ENCODE measurements at places on chromosomes 11 and 22.

GRCh38 chr22:25629613-25630012 lies 65.1 kb downstream of the GRK3 start:
- no peaks in the 10 kb centered on the region for H3K27me3 ChIP-seq
- H3K4me3 ChIP-seq: no peak overlapping the region
- no peaks in the 10 kb centered on the region for H3K36me3 ChIP-seq
- DNase-seq: no peak
- H3K27ac ChIP-seq: no peak overlapping the region
- H3K4me1 ChIP-seq: no peaks in the 10 kb centered on the region

DNA sequence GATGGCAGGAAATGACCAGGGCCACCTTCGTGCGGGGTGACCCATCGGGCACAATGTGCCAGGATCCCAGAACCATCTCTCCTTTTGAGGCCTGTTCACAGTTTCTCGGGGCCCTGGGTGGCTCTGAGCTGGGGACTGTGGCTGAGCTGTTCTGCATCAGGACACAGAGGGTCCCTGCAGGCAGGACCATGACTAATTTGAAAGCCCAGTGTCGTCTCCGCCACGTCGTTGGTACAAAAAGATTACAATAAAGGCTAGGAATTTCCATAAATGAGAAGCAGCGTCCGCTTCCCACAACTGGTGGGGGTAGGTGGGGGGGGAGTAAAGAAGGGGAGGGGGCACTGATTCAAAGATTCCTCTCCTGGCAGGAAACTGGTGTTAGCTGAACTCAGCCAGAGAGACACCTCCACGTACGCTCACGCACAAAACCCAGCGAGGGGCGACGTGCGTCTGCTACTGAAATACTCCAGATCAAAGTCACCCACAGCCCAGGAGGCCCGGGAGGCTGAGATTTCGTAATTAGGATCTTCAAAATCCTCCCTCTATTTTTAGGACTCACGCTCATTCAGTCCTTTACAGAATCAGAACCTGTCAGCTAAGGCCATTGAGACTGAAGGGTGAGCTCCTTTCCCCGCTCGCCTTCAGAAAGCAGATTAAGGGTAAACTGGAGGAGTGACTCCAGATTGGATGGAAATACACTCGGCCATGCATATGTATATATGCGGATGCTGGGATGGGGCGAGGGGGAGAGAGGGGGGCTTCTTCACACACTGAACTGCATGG lies 11.0 kb downstream of the MN1 start:
- no peak overlapping the region for H3K4me3 ChIP-seq
- DNase-seq: no peak
- peaks cover 42% of the 10 kb centered on the region for H3K27me3 ChIP-seq
- H3K36me3 ChIP-seq: no peaks in the 10 kb centered on the region
- peaks cover 9% of the 10 kb centered on the region for H3K4me1 ChIP-seq

GRCh38 chr11:18449251-18449650 lies 6.4 kb upstream of the LDHAL6A start:
- no peak overlapping the region for H3K4me3 ChIP-seq
- H3K36me3 ChIP-seq: no peaks in the 10 kb centered on the region
- no peaks in the 10 kb centered on the region for H3K4me1 ChIP-seq
- DNase-seq: no peak
- no peak overlapping the region for H3K27ac ChIP-seq

DNA sequence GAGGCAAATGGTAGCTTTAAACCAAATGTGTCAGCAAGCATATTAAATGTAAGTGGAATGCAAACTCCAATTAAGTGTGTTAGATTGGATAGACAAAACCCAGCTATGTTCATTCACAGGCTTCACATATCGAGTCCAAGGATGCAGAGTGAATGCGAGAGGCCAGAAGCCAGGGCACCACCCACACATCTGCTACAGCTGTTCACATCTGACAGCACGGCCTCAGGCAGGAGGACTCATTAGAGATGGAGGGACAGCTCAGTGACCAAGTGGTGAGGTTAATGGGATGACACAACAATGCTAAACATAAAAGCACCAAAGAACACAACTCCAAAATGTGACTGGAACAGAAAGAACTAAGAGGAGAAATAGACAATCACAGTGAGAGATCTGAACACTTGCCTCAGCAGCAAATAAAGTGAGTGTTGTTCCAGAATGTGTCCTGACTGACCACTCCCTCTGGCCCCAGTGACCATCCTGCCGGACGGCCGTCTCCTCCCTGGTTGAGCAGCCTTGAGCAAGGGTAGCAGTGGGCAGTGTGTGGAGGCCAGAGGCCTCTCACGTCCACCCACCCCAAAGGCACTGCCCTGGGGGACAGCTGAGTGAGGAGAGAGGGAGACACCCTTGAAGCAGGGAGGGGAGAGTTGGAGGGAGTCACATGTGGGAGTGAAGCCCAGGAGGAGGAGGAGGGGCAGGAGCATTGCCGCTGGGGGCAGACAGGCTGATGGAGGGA lies 23.8 kb downstream of the ALG12 start:
- H3K4me3 ChIP-seq: no peak overlapping the region
- no peaks in the 10 kb centered on the region for H3K27me3 ChIP-seq
- no peaks in the 10 kb centered on the region for H3K4me1 ChIP-seq
- no peak overlapping the region for H3K27ac ChIP-seq
- DNase-seq: no peak

DNA sequence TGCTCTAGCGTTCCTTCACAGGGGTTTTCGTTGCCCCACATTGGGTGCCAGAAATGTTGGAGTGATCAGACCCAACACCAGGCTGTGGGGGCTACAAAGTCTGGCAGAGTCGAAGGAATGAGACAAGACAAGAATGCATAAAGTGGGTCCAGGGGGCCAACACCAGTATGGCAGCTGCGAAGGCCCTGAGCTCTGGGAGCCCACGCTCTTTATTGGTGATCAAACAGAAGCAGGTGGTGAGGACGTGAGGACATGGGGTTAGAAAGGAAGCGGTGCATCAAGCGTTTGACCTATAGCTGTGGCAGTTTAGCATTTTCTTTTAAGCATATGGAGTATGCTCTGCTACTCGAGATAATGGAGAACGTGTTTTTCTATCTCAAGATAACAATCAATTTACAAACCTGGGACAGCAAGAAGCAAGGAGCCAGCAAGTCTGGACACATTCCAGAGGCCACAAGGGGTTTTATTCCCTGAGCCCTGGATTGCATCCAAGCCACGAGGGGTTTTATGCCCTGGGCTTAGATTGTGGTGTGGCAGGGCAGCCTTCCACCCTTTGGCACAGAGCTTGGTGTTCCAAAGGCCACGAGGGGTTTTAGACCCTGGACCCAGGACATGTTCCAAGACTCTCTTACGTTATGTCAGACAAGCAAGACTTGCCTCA lies 3.9 kb upstream of the DNAJB13 start:
- H3K4me1 ChIP-seq: no peaks in the 10 kb centered on the region
- H3K36me3 ChIP-seq: no peaks in the 10 kb centered on the region
- no peak overlapping the region for H3K27ac ChIP-seq
- no peaks in the 10 kb centered on the region for H3K27me3 ChIP-seq
- no peak overlapping the region for H3K4me3 ChIP-seq
- no peak for DNase-seq

DNA sequence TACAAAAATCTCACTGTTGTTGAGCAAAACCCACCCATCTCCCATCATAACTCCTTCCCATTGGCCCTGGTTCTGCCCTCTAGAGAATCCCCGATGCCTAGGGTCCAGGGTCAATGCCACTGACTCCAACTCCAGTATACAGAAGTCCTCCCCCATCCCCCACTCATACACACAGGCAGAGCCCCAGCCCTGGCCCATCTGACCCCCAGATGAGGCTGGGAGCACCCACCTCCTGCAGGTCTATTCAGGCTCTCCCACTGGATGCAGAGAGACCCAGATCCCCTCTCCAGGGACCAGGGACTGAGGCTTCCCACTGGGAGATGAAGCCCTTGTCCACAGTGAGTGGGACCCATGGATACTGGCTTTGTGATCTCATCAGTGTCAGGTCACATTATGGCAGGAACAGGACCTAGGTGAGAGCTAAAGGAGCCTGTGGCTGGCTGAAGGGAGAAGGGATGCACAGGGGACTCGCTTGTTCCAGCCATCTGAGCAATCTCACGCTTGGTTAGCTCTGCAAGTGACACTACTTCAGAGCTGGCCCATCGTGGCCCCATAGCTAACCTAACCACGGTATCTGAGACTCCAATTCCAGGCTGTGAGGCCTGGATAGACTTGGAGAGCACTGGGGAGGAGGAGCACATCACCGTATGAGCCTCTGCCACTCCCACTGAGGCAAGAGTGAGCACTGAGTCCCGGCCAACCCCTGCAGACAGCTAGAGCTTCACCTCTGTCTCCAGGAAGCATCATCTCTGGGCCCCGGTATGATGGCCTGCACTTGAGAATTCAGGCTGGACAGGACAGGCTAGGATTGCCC lies 35.7 kb downstream of the TRIM29 start:
- H3K4me3 ChIP-seq: no peak overlapping the region
- no peaks in the 10 kb centered on the region for H3K27me3 ChIP-seq
- peaks cover 2% of the 10 kb centered on the region for H3K4me1 ChIP-seq

- peak; percentile 57 for DNase-seq
- no peak overlapping the region for H3K4me3 ChIP-seq
- H3K36me3 ChIP-seq: no peaks in the 10 kb centered on the region
These were observed 10.5 kb upstream of the RPS19BP1 start for GRCh38 chr22:39543095-39543494.

DNA sequence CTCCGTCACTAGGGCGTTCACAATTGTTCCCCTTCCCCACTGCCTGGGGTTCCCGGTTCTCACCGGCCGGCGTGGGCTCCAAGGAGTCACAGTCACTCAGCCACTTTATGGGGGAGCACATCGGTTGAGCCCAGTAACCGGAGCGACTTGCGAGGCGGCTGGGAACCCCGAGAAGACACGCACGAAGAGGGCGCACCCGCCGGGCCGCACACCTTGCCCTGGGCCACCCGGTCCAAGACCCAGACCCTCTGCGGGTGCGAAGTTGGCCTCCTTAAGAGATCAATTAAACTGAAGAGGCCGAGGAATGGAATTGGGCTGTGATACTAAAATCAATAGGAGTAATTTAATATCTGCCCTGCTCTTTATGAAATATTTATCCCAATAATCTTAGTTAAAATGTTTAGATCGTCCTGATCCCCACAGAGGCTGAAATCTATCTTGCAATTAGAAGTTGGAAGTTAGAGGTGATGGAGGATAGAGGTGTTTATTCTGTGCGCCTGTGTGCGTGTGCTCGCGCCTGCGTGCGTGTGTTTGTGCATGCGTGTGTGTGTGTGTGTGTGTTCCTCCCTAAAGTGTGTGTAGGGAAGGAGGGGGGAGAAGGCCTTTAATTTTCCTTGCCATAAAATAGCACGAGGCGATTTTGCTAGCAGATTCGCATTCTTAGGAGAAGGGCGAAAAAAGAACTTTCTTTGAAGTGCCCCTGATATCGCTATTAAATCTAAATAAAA lies 954 bp upstream of the MN1 start:
- no peak for DNase-seq
- H3K4me1 ChIP-seq: peaks cover 38% of the 10 kb centered on the region
- H3K36me3 ChIP-seq: no peaks in the 10 kb centered on the region
- H3K4me3 ChIP-seq: peak overlapping the region; percentile 92
- H3K27ac ChIP-seq: no peak overlapping the region
- peaks cover 61% of the 10 kb centered on the region for H3K27me3 ChIP-seq

GRCh38 chr11:109956124-109956793 lies 136.9 kb upstream of the ZC3H12C start:
- no peaks in the 10 kb centered on the region for H3K27me3 ChIP-seq
- no peak overlapping the region for H3K27ac ChIP-seq
- no peaks in the 10 kb centered on the region for H3K36me3 ChIP-seq
- DNase-seq: no peak
- H3K4me3 ChIP-seq: no peak overlapping the region
- no peaks in the 10 kb centered on the region for H3K4me1 ChIP-seq

GRCh38 chr11:92787638-92788037 lies 181.8 kb upstream of the MTNR1B start:
- no peak overlapping the region for H3K27ac ChIP-seq
- no peaks in the 10 kb centered on the region for H3K36me3 ChIP-seq
- H3K27me3 ChIP-seq: peaks cover 2% of the 10 kb centered on the region
- no peaks in the 10 kb centered on the region for H3K4me1 ChIP-seq
- DNase-seq: no peak

DNA sequence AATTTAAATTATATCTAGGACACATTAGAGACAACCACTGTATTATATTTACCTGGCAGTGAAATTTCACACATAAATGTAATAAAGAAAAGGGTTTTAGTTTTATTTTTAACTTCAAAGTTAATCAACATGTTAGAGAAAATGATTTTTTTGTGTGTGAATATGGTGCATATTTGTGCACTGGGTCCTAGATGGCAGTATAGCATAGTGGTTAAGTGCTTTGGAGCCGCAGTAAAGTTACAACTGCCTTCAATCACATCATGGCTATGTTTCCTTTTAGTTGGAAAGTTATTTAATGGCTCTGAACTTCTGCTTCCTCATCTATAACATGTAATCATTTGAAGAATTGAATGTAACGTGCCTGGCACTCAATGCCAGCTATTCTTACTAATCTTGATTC lies 108.9 kb upstream of the DDI1 start:
- no peaks in the 10 kb centered on the region for H3K36me3 ChIP-seq
- peaks cover 16% of the 10 kb centered on the region for H3K4me1 ChIP-seq
- H3K27me3 ChIP-seq: no peaks in the 10 kb centered on the region
- no peak for DNase-seq

- no peak for DNase-seq
- H3K27ac ChIP-seq: no peak overlapping the region
- no peaks in the 10 kb centered on the region for H3K27me3 ChIP-seq
- no peaks in the 10 kb centered on the region for H3K4me1 ChIP-seq
These were observed 382.2 kb upstream of the ANO5 start for GRCh38 chr11:21810650-21811049.

- no peaks in the 10 kb centered on the region for H3K27me3 ChIP-seq
- no peaks in the 10 kb centered on the region for H3K36me3 ChIP-seq
- H3K4me1 ChIP-seq: no peaks in the 10 kb centered on the region
- DNase-seq: no peak
- no peak overlapping the region for H3K27ac ChIP-seq
These were observed 28.6 kb downstream of the GNAZ start for GRCh38 chr22:23098718-23099530.

- H3K27ac ChIP-seq: no peak overlapping the region
- DNase-seq: no peak
- no peaks in the 10 kb centered on the region for H3K4me1 ChIP-seq
- H3K27me3 ChIP-seq: no peaks in the 10 kb centered on the region
- no peak overlapping the region for H3K4me3 ChIP-seq
These were observed 93.4 kb downstream of the SPON1 start for GRCh38 chr11:14055936-14056335.

GRCh38 chr11:8192016-8192895 lies 23.4 kb upstream of the RIC3 start:
- H3K4me3 ChIP-seq: no peak overlapping the region
- no peaks in the 10 kb centered on the region for H3K36me3 ChIP-seq
- H3K27me3 ChIP-seq: peaks cover 16% of the 10 kb centered on the region
- no peaks in the 10 kb centered on the region for H3K4me1 ChIP-seq

- H3K4me1 ChIP-seq: no peaks in the 10 kb centered on the region
- peaks cover 7% of the 10 kb centered on the region for H3K27me3 ChIP-seq
- no peak overlapping the region for H3K27ac ChIP-seq
- no peak for DNase-seq
These were observed 109.8 kb upstream of the SERPIND1 start for GRCh38 chr22:20663941-20664593.

DNA sequence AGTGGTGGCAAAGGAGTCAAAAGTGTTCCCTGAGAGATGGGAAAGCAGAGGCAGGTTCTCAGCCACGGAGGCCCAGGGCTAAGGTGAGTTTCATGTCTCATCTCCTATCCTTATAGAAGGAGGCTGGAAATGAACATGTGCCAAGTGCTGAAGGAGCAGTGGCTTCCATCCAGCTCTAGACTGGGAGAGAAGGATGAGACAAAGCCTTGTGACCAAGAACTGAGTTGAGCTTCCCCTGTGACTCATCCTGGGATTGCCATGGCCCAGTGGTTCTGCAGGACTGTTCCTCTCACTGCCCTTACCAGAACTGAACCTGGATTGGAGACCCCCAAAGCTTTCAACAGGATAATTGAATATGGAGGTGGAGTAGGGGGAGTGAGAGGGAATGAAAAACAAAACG lies 16.7 kb upstream of the OR9Q1 start:
- H3K36me3 ChIP-seq: no peaks in the 10 kb centered on the region
- H3K4me3 ChIP-seq: no peak overlapping the region
- no peak overlapping the region for H3K27ac ChIP-seq
- no peaks in the 10 kb centered on the region for H3K27me3 ChIP-seq
- no peaks in the 10 kb centered on the region for H3K4me1 ChIP-seq
